ENCODE measurements at places on chromosomes 2 and 18.

- no peak for DNase-seq
Measured at GRCh38 chr2:220002251-220002650, 374.8 kb downstream of the SLC4A3 start.

DNA sequence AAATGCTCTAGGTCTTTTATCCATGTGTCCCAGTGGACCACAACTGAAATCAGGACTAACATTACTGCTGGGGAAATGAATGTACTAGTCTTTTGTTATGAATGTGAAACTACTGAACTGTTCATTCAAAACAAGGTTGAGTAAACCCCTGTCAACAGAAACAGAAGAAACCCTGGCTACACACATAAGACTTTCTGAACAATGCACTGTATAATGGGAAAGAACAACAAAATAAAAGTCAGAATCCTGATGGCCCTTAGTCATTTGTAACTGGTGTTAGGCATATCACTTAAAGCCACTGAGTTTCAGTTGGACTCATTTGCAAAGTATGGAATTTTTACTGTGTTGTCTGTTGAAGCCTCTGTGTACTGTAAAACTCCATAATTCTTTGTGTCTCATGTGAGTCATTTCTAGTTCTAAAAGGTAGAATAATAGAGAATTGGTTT is 77.0 kb upstream of the UBXN4 start:
- DNase-seq, result no peak

- no peak for DNase-seq
Measured at GRCh38 chr2:206011795-206012194, 74.2 kb downstream of the INO80D start.

DNA sequence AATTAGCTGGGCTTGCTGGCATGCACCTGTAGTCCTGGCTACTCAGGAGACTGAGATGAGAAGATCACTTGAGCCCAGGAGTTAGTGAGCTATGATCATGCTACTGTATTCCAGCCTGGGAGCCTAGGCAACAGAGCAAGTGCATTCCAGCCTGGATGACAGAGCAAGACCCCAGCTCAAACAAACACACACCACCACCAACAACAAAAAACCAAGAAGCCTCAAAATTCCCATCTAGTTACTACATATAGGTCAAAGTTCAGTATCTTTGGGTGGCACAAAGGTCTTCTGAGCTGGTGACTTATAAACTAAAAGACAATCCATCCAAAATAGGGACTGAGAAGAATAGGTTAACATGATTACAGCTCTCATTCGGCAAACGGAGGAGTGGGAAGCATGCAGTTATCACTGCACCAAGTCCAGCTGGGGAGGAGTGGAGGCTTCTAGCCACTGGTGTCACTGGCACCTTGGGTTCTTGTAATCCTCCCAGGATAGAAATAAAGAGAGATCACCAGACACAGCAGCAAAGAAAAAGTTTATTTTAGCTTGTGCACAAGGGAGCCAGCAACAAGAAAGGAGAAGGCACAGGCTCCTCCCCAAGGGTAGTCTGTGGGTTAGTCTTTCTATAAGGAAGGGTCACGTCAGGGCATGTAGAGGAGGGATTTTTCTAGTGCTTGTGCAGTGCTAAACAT is 57.4 kb downstream of the SH2D6 start:
- DNase-seq, result no peak

GRCh38 chr18:62368100-62368499 is 43.0 kb downstream of the TNFRSF11A start:
- DNase-seq, result no peak

Measured in hypothalamus (tissue), 51 donors.